Bronchial smooth muscle cell (primary cell): ENCODE measurements at places on chromosomes 6 and 20. TPM values are rescaled to one million over a fixed set of nuclear protein-coding genes. Genes with fewer than 3 reads are reported as not detected.

Gene CENPW
- total RNA-seq: 2.8 and 9.3 TPM in 2 replicates

Gene TUBB2B
- 0.79 and 2.2 TPM in 2 replicates for total RNA-seq

Gene SPTLC3
- 4.6 and 13.4 TPM in 2 replicates for total RNA-seq

Gene BMP6
- 0.77 and 3.6 TPM in 2 replicates for total RNA-seq

Gene ATAT1
- total RNA-seq: 2.2 and 5.4 TPM in 2 replicates

Gene LSM14B
- 44.8 and 47.5 TPM in 2 replicates for total RNA-seq

Gene COL12A1
- total RNA-seq: 258 and 261 TPM in 2 replicates

Gene ERVFRD-1
- not detected in 2 replicates for total RNA-seq

Gene MUC22
- not detected in 2 replicates for total RNA-seq

Gene ALDH8A1
- 0.09 and 0.79 TPM in 2 replicates for total RNA-seq

Gene SUPT3H
- 6.9 and 9.7 TPM in 2 replicates for total RNA-seq

Gene LPA
- not detected in 2 replicates for total RNA-seq

Gene LGSN
- under 0.01 TPM in 1 of 2 replicates, not detected in the other for total RNA-seq

Gene ASCC3
- 59.2 and 60.4 TPM in 2 replicates for total RNA-seq

Gene DUSP15
- total RNA-seq: 0.26 TPM in 1 of 2 replicates, not detected in the other

Gene TCP11
- 0.16 TPM in 1 of 2 replicates, not detected in the other for total RNA-seq

Gene TMEM200A
- total RNA-seq: 26.3 and 31.3 TPM in 2 replicates

Gene MUC21
- not detected in 2 replicates for total RNA-seq

Gene ZNF311
- 1.6 and 2.3 TPM in 2 replicates for total RNA-seq

Gene MDFI
- 0.26 TPM in 1 of 2 replicates, not detected in the other for total RNA-seq

Gene RSPO3
- 0.77 and 2.7 TPM in 2 replicates for total RNA-seq

Gene MAFB
- total RNA-seq: 0.32 and 1.1 TPM in 2 replicates

Gene CDKAL1
- total RNA-seq: 15.7 and 15.9 TPM in 2 replicates

Gene SERPINB1
- total RNA-seq: 7.0 and 15.9 TPM in 2 replicates
